ENCODE measurements at places on chromosomes 1 and 21. TPM values are rescaled to one million over a fixed set of nuclear protein-coding genes. Genes with fewer than 3 reads are reported as not detected.

DNA sequence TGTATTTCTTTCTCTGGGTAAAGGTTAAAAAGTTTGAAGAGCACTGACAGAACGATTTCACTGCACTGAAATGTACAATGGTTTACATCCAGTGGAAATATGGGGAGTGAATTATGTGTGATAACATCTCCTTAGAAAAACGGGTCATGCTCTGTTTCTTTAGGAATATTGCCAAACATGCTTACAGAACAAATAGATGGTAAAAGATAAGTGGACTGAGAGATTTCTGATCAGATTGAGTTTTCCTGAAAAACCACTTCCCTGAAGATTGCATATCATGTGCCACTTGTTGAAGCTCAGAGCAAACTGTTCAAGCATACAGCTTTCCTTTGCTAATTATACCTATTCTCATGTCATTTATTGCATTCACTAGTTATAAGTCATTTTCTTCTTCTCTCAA lies 29.9 kb upstream of the DISP1 start:
- DNase-seq, result no peak

DNA sequence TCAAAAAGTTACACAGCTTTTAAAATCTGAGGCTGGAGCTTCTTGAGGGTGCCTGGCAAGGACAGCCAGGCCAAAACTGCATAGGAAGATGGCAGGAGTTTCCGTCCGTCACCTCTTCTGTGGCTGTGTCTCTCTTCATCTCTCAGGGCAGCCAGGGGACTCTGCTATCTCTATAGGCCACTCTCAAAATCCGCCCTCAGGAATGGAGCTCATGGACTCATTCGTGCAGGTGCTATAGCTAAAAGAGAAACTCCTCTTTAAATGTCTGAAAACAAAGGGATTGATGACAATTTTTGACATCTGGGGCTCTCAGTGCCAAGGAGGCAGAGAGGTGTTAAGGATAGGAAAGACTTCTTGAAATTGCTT lies 27.2 kb downstream of the OVAAL start:
- DNase-seq, result no peak

DNA sequence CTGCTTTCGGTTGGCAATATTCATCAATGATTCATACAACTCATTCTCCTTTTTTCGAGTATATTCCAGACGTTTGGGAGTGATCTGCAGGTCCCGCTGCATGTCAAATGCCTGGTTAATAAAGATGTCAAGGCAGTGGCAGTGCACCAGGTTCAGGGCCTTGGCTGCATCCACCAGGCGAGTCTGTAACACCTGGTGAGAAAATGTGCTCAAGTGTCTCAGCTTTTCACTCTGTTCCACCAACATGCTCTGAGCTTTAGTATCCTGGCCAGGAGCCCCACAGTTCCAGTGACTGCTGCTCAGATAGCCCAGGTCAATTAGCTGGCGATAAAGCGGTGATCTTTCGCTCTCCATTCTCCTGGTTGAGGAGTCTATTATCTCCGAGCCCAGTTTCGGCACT lies 42.3 kb downstream of the DSTYK start:
- DNase-seq, result no peak

DNA sequence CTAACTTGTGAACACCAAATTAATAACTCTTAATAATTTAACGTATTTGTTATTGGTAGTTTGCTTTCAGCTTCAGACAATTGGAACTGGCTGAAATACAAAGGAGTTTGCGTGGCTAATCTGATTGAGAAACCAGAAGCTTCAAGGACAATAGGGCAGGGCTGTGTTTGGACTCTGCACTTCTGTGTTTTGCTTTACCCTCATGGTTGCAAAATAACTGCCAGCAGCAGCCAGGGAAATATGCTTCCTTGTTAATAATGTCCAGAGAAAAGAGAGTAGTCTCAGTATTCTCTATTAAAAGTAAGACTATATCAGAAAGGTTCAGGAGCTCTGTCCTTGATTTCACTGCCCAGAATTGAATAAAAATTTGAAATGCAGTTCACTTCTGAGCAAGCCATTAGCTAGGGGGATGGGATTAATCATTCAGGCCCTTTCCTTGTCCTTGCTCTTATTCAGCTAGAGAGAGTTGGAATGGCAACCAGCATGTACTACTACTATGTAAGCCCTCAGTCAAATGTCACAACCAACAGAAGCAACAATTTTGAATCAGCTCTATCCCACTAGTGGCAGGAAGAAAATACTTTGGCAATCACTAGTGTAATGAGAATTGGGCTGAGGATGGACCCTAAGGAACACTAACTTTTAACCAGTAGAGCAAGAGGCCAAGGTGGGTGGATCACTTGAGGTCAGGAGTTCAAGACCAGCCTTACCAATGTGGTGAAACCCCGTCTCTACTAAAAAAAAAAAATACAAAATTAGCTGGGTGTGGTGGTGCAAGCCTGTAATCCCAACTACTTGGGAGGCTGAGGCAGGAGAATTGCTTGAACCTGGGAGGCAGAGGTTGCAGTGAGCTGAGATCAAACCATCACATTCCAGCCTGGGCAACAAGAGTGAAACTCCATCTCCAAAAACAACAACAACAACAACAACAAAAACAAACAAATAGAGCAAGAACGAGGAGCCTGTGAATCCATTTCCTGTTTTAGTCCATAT lies 76.8 kb downstream of the POU2F1 start:
- no peak for DNase-seq

GRCh38 chr1:59570524-59570923 lies 244.2 kb upstream of the HOOK1 start:
- DNase-seq, result no peak

- no peak for DNase-seq
Measured at GRCh38 chr1:49181033-49181432, 404.3 kb upstream of the BEND5 start.

Gene KCND3
- total RNA-seq, result 3.7 TPM

Gene COL8A2
- not detected for total RNA-seq

DNA sequence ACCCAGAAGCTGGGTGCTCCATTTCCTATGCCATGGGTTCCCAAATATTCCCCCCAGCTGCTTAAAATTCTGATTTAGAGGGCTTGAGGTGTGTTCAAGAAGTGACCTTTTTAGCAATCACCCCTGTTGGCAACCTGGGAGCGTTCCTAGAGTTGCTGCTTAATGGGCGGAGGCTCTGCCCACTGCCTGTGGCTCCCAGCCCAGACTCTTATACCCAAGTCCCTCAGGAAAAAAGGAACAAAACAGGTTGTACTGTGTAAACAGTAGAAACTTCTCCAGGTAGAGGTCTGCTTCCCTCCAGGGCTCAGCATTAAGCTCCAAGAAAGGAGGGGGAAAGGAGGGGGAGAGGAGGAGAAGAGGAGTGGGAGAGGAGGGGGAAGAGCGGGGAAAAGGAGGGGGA lies 14.6 kb upstream of the TENT5C start:
- no peak for DNase-seq

DNA sequence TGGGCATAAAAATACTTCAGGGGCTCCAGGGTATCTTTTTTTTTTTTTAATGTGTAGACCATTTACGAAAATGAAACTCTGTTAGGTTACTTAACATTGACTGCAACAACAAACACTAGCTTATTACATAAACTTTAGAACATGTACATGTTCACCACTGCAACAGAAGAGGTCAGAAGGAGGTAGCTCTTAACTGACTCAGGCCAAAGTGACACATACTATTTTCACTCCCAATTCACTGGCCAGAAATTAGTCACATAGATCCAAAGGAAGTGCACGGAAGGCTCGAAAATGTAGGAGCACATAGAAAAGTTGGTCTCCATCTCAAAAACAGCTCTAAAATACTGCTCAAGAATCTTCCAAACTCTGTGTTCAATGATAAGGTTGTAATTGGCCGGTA lies 107.2 kb downstream of the AKT3 start:
- no peak for DNase-seq

DNA sequence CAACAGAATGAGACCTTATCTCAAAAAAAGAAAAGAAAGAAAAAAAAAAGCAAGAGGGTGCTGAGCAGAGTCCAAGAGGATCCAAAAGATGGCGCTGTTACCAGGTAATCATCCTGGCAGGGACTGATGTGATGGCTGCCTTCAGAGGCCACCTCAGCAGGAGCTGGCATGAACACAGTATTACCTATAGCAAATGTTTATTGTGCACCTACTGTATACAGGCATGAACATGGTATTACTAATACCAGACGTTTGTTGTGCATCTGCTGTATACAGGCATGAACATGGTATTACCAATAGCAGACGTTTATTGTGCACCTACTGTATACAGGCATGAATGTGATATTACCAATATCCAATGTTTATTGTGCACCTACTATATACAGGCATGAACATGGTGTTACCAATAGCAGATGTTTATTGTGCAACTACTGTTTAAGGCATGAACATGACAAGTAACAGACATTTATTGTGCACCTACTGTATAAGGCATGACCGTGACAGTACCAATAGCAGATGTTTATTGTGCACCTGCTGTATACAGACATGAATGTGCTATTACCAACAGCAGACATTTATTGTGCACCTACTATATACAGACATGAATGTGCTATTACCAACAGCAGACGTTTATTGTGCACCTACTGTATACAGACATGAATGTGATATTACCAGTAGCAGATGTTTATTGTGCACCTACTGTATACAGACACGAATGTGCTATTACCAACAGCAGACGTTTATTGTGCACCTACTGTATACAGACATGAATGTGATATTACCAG lies 115.1 kb upstream of the TMEM51 start:
- DNase-seq, result no peak

DNA sequence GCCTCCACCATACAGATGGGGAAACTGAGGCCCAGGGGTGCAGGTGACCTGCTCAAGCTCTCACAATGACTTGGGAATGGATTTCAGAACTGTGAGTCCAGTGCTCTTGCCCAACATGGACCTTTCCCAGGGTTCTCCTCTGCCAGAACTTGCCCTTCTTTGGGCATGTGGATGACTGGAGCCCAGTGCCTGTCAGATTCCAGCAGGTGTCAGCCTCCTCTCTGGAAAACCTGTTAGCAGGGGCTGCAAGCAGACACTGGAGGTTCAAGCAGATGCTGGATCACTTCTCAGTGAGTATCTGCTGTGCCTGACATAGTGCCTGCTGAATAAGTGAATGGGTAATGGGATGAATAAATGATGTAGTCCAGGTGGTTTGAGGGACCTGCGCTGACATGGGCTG lies 314.2 kb upstream of the POU3F1 start:
- DNase-seq, result no peak

Gene SPRR2E
- not detected for total RNA-seq

DNA sequence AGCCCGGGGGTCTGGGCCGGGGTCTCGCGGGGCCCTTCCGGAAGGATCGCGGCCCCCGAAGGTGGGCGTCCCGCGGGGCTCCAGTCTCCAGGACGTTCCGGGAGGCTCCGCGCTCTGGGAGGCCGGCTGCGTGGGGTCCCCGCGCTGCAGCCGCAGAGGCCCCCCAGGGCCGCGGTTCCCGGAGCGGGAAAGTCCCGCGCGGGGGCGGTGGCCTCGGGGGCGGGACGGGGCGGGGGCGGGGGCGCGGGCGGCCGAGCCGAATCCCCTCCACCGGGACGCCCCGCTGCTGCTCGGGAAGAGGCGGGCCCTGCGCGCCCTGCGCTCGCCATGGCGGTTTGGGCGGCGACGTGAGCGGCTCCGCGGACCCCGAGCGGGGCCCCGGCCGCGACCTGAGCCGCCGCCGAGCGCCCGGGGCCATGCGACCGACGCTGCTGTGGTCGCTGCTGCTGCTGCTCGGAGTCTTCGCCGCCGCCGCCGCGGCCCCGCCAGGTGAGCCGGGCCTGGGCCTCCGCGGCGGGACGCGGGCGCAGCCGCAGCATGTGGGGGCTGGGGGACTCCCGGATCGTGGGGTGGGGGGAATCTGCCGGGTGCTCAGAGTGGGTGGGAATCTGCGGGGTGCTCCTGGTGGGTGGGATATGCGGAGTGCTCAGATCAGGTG lies at the start of gene IFNGR2:
IFNGR2 (plus strand) TSS at position 286 of the 658 bp plus-strand sequence; CDS start at position 417, 131 bp downstream.
- DNase-seq, result peak; percentile 54

GRCh38 chr1:31771891-31772668 lies 7.9 kb upstream of the ADGRB2 start:
- no peak for DNase-seq
